Activated T-helper 2 cell treated with anti-CD3 and anti-CD28 coated beads, Interferon-gamma antibody, Interleukin-2, Interleukin-4, amounts not matched to agents 10 μg/mL and 5 μg/mL and 100 μg/mL, durations not matched to agents 14 hours and 24 hours and 36 hours (primary cell): ENCODE measurements at places on chromosomes 5 and 9.
A peak's percentile ranks its signal among the peaks of the same experiment; 100 is the strongest.

DNA sequence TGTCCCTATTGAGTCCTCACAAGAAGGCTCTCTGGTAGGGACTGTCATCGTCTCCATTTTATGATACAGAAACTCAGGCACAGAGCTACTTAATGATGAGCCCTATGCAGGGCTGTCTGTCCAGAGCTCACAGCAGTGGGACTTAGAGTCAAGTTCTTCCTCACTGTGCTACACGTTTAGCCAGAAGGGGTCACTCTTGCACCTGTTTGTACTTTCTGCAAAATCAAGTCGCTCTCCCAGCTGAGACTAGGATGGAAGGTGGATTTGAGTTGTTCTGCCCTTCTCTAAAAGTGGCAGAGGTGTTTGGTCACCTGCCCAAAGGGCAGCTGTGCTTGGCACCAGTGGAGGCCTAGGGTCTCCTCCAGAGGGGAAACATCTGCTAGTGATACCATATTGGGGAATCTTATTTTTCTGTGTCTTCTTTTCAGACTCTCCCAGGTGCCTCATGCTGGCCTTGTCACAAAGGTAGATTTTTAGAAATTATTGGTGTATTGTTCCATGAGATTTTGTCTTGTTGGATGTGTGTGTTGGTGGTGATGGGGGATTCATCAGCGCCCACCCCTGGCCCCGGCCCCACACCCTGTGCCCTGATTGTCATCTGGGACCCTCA lies 104.2 kb downstream of the PPARGC1B start:
- DNase-seq, result peak; percentile 33

DNA sequence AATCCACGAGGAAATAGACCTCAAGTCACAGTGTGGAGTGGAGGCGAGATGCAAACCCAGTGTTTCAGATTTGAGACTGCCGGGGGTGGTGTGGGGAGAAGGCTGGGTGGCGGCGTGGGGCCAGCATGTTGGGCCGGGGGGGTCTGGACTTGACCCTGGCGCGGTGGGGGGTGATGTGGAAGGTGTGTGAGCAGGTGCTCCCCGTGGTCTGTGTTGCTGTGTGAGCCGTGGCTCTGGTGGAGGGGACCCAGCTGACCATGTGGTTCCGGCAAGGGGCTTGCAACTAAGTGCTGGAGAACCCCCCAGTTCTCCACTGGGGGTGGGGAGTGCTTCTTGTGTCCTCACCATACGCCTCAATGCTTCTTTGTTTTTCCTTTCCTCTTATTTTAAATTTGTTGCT lies 25.8 kb downstream of the PRRC2B start:
- DNase-seq, result no peak

GRCh38 chr9:131851414-131851813 lies 111.5 kb upstream of the RAPGEF1 start:
- no peak for DNase-seq

DNA sequence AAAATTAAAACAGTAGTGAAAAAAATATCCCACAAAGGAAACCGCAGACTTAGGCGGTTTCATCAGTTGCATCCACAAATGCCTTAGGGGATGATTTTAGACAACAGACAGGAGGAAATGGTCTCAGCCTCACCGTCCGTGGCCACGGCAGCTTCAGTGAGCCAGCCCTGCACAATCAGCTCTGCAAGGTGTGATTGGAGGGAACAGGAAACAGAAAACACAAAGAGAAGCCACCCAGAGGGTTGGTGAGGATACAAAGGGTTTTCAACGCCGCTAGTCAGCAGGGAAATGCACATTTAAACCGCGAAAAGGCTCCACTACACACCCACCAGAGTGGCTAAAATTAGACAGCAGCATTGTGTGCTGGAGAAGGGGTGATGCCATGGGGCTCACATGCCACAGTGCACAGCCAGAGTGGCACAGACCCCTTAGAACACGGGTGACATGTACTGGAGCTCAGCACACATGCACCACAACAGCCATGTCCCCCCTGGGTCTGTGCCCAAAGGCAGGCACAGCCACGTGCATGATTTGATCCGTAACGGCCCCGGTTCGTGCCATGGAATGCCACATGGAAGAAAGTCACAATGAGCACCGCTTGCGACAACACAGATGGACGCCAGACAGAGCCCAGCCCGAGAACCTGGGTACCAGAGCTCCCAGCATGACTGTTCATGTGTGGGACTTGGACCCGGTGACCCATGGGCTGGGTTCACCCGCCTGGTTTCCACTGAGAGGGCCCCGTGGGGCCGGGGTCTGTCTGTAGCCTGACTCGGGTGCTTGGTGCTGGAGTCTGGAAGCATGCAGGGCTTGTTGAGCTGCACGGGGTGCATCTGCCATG lies 18.3 kb upstream of the TERT start:
- peak; percentile 68 for DNase-seq

DNA sequence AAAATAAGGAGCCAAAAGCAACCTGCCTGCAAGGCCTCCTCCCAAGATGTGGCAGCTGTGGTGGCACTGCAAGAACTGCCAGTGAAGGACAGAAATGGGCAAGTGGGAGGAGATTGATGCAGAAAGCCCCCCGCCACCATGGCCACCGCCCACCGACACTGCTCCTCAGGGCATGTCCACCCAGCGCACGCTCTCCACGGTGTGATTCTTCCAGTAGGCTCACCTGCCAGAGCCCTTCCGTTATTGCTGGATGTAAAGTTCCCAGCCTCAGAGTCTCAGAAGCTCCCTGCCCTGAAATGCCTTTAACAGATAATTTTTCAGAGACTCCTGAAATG lies 155.2 kb upstream of the PHYKPL start:
- DNase-seq, result no peak

DNA sequence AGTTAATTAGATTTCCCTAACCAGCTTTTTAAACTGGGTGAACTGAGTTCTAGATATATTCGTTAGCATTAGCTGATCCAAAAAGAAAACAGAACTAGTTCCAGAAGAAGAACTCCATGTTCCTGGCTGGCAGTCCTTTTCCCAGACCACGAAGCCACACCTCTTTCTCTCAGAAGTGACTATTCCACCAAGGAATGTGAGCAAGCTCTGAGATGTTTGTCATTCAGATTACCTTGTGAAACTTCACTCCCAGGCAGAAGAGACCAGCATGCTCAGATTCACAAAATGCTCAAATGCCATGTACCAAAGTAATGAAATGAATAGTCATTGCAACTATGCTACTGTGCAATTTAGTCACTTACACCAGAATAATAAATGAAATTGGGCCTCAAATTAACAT lies 4.4 kb upstream of the SSBP2 start:
- no peak for DNase-seq

DNA sequence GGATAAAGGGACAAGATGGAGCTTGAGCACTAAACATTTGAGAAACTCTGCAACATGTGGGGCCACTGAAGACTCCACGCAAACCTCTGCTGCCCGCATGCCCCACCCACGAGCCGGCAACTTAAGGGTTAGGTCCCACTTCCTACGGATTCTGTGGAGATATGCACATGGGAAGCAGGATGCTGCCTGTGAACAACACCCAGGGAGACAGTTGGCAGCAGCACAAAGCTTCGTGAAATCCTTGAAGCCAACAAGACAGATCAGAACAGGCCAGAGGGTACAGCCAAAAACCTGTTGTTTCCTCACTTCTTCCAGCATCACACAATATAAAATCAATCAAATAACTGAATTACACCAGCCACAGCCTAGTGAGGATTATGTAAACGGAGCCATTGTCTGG lies 270.4 kb downstream of the ENC1 start:
- no peak for DNase-seq

- no peak for DNase-seq
Observed at GRCh38 chr5:176774216-176775171, 35.9 kb upstream of the UNC5A start.
